ENCODE measurements at places on chromosomes 12 and 14.

DNA sequence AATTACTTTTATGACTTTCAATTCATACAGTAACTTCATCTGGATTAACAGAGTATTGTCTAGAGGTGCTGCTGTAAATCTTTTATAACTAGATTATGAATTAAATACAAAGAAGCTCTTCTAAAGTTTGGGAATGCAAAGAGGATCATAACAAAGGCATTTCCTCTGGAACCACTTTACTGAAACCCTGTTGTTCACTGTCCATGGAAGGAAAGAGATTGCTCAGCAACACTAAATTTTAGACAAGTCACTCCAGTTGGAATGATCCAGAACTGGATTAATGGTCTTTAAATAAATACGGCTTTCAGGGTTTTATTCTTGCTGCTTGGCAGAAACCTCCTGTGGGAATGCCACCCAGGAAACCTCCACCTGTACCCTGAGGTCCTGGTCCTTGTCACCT is 250.6 kb downstream of the KSR2 start:
- no peak for DNase-seq

DNA sequence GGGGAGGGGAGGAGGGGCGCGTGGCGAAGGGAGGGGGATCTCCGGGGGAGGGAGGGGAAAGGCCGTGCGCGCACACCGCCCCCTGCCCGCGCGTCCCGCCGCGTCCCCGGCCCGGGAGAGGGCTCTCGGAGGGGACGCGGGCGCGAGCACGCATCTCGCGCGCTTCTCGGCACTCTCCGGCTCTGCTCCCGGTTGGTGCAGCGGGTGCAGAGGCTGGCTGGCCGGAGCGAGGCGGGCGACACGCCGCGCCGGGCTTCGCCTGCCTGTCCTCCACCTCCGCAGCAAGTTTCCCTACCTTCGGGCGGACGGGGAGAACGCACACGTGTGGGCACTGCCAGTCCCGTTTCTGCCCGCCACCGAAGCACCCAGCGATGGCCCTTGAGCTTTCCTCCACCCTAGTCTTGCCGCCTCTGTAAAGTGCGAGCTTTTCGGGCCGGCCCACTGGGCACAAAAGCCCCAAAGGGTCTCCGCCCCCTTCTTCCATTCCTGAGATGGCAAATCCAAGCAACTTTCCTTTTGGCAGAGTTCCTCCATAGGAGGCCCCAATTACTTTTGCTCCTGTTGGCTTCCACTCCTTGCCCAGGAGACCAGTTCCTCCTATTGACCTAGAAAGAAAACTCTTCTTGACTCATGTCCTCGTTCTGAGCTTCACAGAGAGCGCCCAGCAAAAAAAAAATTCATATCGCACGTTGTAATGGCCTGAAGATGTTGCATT is 363 bp upstream of the CSAD start:
- peak; percentile 82 for DNase-seq

DNA sequence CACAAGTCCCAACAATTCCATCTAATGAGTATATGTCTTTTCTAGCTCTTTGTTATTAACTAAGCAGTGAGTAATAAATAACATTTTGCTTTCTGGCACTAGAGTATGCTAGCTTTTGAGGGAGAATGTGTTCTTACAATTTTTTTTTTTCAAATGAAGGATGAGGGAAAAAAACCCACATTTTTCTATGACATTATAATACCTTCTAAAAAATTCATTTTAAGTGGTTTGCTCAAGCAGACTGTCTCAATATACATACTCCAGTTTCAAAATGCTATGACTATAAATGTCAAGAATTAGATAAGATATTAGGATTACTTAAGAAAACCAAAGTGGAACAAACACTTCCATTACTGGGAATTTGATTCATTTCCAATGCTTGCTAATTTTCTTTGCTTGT is 394.6 kb downstream of the C12orf75 start:
- no peak for DNase-seq

GRCh38 chr12:44627387-44628166 is 248.5 kb downstream of the NELL2 start:
- DNase-seq = no peak

DNA sequence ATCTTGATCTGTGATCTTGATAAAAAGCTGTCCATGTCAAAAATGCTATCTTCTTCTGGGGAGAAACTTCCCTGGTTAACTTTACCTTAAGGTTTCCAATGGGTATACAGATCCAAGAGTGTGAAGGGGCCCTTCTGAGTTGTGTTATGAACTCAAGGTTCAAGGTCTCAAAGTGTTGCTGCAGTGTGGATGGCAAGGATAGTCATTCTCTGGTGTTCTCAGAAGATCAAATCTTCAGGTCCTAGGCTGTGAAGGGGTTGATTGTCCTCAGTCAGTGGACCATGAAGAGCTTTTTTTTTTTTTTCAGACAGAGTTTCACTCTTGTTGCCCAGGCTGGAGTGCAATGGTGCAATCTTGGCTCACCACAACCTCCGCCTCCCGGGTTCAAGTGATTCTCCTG is 114.4 kb downstream of the SPTSSA start:
- no peak for DNase-seq

- DNase-seq = no peak
These were observed 39.4 kb upstream of the PPP2R5C start for GRCh38 chr14:101721951-101722661.

GRCh38 chr14:75260025-75260763 is 18.4 kb upstream of the FOS start:
- no peak for DNase-seq

- DNase-seq = no peak
These were observed 364.2 kb downstream of the GALC start for GRCh38 chr14:87628780-87629179.

DNA sequence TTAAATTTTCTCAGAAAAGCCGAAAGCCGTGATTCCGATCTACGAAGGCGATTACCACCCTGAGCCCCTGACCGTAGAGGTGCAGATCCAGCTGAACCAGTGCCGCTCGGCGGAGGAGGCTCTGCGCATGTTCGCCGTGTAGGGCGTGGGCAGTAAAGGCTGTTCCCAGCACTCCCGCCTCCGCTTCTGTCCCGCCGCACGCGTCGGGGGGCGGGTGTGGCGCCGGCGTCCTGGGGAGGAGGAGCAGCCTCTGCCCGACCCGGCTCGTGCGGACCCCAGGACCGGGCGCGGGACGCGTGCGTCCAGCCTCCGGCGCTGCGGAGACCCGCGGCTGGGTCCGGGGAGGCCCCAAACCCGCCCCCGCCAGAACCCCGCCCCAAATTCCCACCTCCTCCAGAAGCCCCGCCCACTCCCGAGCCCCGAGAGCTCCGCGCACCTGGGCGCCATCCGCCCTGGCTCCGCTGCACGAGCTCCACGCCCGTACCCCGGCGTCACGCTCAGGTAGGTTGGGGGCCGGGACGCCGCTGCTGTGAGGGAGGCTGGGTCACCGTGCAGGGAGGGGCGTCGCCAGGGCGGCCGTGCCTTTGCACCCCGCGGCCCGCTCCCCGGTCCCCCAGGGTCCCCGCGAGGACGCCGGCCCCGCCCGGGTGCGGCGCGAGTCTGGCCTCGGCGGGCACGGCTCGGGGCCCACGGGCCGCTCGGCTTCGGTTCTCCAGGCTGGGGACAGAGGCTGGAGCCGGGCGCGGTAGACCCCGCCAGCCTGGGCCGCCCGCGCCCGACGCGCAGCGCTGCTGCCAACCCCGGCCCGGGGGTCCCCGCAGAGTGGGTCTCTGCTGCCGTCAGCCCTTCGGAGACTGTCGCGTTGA is at the start of gene B3GNT4:
Gene B3GNT4 (plus strand): TSS at position 409 of the 866 bp plus-strand sequence. CDS start 910 bp downstream, outside the sequence.
- no peak for DNase-seq

GRCh38 chr14:31449971-31450610 is 7.2 kb downstream of the DTD2 start:
- DNase-seq = no peak

GRCh38 chr12:75975702-75976101 is 55.9 kb downstream of the PHLDA1 start:
- no peak for DNase-seq

DNA sequence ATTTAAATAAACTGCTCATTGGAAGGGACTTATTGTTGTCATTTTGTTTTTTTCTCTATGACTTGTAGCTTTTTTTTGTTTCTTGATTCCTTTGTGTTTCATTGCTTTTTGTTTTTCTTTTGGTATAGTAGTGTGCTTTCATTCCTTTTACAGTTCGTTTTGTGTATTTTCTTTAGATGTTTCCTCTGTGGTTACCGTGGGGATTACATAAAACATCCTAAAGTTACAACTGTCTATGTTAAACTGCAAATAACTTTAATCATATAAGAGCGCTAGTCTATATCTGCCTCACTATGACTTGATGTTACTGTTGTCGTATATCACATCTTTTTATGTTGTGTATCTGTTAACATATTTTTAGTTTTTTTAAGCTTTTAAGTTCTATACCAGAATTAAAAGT is 86.9 kb downstream of the ATF7IP start:
- DNase-seq = no peak
